ENCODE measurements at places on chromosomes 1 and 21. TPM values are rescaled to one million over a fixed set of nuclear protein-coding genes. Genes with fewer than 3 reads are reported as not detected.

The DNAJC8 gene
- 48.4 TPM for total RNA-seq

The CCDC190 gene
- not detected for total RNA-seq

The HEYL gene
- total RNA-seq, result 0.17 TPM

The HJV gene
- not detected for total RNA-seq

The CTSK gene
- total RNA-seq, result 4.7 TPM

The PLK3 gene
- 12.7 TPM for total RNA-seq

The OLIG2 gene
- total RNA-seq, result not detected

The ADAM15 gene
- total RNA-seq, result 195 TPM

The TM2D1 gene
- total RNA-seq, result 36.8 TPM

The ANP32E gene
- 63.3 TPM for total RNA-seq

The TLCD4 gene
- total RNA-seq, result 11.2 TPM

The MNDA gene
- not detected for total RNA-seq

The ADORA3 gene
- total RNA-seq, result not detected

The CENPS gene
- total RNA-seq, result 35.9 TPM

The TNFSF4 gene
- total RNA-seq, result 0.23 TPM

The BRDT gene
- not detected for total RNA-seq

The HES5 gene
- total RNA-seq, result not detected

The CCDC17 gene
- total RNA-seq, result 5.6 TPM

The C1QB gene
- not detected for total RNA-seq

The APCS gene
- total RNA-seq, result not detected

The ATAD3C gene
- 4.2 TPM for total RNA-seq

The ALX3 gene
- total RNA-seq, result not detected

The TMEM240 gene
- 8.3 TPM for total RNA-seq

The WRAP73 gene
- 23.8 TPM for total RNA-seq

The TSACC gene
- total RNA-seq, result 0.75 TPM

The CTSS gene
- total RNA-seq, result 7.2 TPM

The MINDY1 gene
- total RNA-seq, result 17.6 TPM

The SELP gene
- not detected for total RNA-seq

The RNF186 gene
- total RNA-seq, result not detected

The KDF1 gene
- 20.5 TPM for total RNA-seq

The TTC22 gene
- 24.1 TPM for total RNA-seq

The C4BPB gene
- 1.4 TPM for total RNA-seq

The TNFRSF8 gene
- total RNA-seq, result not detected

The A3GALT2 gene
- total RNA-seq, result not detected

The RPL22 gene
- total RNA-seq, result 408 TPM

The SHE gene
- total RNA-seq, result not detected

The KLF17 gene
- not detected for total RNA-seq

The LCE6A gene
- not detected for total RNA-seq

The RIPK4 gene
- 30.1 TPM for total RNA-seq

Data from PC-9 (cell line).